ENCODE measurements at places on chromosomes 13 and 19.

DNA sequence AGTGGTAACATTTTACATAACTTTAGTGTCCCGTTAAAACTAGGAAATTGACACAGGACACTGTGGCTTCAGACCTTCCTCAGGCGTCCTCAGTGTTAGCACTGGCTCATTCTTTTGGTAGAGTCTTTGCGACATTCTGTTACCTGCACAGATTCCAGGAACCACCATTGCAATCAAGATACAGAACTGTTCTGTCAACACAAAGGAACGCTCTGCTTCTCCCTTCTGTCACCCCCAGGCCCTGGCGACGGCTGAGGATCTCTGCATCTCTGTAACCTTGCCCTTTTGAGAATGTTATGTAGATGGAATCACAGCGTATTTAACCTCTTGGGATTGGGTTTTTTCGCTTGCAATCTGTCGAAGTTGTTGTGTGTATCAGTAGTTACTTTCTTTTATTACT, 22.6 kb downstream of the KDM4B start:
- no peak for DNase-seq

GRCh38 chr19:14686411-14686810, 3.4 kb upstream of the ZNF333 start:
- DNase-seq, result no peak

DNA sequence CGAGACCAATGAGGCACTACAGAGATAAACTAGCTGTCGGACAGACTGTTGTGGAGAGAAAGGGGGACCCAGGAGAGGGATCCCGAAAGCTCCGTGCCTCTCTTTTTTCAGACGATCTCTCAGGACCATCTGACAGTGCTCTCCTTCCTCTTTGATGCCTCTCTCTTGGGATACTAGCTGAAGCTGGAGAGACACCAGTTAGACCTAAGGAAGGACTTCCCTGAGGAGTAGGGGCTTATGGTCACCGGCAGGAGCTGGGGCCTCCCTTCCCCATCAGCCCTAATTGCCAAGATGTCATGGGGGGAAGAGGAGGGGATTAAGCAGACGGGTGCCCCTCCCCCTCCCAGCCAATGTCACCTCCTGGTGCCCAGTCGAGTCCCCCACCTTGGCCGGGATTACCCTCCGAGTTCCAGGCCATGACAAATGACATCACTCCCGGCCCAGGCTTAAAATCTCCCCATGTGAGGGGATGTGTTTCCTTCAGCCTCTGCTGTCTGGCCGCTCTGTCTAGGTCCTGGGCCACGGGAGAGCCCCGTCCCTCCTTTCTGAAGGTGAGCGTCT, at the start of gene CRX:
TSS of gene CRX (plus strand) at position 478 of the 561 bp plus-strand sequence. CDS start 12,507 bp downstream, outside the sequence.
- no peak for DNase-seq

GRCh38 chr19:34049944-34050343, 122.4 kb upstream of the LSM14A start:
- DNase-seq, result no peak

- no peak for DNase-seq
Observed at GRCh38 chr13:28426381-28426780, 68.5 kb downstream of the FLT1 start.
